ENCODE measurements at places on chromosomes 13 and 19.

GRCh38 chr19:45440873-45441654 is 17.3 kb upstream of the ERCC1 start:
- DNase-seq = peak; percentile 53

DNA sequence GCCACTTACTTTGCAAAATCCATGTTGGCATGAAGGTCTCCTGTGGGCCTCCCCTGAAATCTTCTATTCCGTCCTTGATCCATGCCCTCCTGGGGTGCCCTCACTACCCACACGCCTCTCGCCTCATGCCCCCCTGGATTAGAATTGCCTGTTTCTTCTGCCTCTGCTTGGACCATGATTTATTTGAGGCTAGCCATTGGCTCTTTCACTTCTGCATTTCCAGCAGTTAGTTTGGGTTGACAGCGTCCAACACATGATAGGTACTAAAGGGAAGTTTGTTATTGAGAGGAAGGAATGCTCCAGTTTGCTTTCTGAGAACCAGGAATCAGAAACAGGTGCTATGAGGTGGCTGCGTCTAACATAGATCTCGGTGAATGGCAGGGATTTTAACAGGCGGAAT is 30.5 kb upstream of the TPTE2 start:
- DNase-seq = no peak

DNA sequence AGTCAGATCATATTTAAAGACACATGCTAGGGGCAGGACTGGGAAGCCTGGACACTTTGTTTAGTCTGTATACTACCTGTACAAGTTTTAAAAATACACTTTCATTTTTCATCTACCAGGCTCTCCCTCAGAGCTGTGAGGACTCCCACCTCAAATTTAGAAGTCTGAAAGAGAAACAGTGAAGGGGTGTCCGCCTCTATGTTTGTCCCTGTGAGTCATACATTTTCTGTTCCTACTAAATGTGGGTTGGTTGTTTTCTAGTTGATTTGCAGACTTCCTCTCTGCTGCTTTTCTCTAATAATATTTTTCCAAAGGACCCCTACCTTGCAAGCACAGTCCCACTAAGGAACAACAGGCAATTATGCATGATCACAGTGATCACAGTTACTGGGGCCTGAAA is 110.5 kb downstream of the ENOX1 start:
- no peak for DNase-seq

DNA sequence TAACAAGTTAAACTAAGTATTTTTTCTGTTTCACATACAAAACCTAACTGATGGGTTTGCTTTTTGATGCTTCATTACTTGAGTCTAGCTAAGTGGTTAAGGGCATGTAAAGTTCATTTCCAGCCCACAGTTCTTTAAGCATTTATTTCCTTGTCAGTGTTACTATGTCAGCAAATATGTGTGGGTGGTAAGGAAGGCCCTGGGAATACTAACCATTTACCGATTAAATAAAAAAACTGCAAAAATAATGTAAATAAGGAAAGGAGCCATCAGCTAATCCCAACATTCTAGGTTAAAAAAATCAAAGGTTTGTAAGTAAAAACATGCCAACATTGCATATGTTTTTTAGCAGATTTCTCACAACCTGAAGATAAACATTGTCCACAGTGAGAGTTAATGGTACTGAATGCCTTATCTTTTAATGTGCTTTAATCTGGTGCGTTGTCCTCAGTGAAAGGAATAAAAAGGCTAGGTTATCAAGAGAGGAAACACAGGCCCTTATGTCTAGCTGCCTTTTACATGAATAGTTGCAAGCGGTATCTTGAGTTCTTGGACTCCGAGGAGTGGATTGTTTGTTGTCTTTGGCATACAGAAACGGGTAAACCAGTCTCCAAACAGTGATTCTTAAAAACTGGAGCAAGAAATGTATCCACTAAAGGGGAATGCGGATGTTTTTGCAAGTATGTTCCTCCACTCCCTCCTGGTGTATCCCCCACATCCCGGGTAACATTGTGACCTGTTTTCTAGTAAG is 949.6 kb upstream of the SLC10A2 start:
- peak; percentile 72 for DNase-seq

DNA sequence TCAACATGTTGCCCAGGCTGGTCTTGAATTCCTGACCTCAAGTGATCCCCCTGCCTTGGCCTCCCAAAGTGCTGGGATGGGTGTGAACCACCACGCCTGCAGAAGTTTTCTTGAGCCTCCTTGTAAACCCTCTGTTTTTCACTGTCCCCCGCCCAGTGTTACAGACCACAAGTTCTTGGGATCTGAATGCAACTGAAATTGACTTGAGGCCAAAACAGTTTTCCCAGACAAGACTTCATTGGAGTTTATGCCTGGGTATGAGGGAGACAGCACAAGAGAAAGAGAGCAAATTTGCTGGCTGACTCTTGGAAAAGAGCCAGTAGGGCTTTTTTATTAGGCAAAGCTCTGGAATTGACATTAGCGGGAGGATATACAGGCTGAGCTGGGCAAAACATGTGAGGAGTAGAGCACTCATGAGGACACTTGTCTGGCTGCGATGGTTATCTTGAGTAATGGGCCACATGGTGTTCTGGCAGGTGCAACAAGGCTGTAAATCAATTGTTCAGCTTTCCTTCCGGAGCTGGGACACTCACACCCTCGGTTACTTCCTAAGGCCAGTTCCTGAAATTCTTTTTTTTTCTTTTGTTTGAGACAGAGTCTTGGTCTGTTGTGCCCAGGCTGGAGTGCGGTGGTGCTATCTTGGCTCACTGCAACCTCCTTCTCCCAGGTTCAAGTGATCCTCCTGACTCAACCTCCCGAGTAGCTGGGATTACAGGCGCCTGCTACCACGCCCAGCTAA is 12.7 kb upstream of the HNRNPL start:
- DNase-seq = no peak

DNA sequence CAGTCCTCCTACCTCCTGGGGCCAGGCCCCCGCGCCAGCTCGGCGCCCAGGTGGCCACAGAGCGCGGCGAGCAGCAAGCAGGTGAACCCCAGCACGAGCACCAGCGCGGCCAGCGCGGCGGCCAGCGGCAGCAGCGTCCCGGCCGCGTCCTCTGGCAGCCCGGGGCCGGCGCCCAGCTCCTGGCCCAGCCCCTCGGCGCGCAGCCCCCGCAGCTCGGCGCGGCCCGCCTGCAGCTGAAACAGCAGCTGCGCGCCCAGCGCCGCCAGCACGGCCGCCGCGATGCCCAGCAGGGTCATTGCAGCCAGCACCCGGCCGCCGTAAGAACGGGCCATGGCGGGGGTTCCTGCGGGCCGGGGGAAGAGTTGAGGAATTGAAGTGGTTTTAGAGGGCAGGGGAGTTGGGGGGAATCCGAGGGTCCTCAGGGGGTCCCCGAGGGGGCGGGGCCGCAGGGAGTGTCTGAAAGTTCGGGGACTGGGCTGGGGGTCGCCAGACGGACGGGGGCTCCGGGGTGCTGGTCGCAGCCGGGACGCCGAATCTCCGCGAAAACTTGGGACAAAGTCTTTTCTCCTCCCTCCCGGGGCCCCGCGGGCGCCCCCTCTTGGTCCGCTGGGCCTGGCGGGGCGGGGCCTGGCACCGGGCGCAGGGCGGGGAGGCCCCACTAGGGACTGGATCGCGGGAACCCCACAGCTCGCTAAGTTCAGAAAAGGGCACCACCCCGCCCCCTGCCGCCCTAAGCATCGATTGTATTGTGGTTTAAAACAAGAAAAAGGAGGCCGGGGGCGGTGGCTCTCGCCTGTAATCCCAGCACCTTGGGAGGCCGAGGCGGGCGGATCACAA is at the start of gene TMEM221:
Gene TMEM221 (minus strand): TSS at position 538 of the 837 bp plus-strand sequence. CDS start 206 bp downstream, at position 332.
- no peak for DNase-seq

- peak; percentile 96 for DNase-seq
Observed at GRCh38 chr19:1264801-1265614, 4.1 kb upstream of the CIRBP start.

- peak; percentile 51 for DNase-seq
Observed at GRCh38 chr13:72163678-72164077, 296.7 kb upstream of the DACH1 start.

GRCh38 chr13:32381539-32381938 is 46.4 kb downstream of the N4BP2L1 start:
- DNase-seq = peak; percentile 31

DNA sequence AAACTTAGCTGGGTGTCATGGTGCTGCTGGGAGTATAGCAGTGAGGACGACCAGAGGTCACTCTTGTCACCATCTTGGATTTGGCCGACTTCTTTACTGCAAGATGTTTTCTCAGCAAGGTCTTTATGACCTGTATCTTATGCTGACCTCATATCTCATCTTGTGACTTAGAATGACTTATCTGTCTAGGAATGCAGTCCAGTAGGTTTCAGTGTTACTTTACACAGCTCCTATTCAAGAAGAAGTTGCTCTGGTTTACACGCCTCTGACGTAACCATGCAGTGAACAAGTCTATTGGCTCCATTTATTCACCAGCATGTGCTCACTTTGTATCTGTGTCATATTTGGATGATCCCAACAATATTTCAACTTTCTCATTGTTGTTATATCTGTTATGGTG is 26.7 kb downstream of the ZNF850 start:
- DNase-seq = peak; percentile 30
